ENCODE measurements at places on chromosomes 1 and 21. TPM values are rescaled to one million over a fixed set of nuclear protein-coding genes. Genes with fewer than 3 reads are reported as not detected.
A peak's percentile ranks its signal among the peaks of the same experiment; 100 is the strongest.

DNA sequence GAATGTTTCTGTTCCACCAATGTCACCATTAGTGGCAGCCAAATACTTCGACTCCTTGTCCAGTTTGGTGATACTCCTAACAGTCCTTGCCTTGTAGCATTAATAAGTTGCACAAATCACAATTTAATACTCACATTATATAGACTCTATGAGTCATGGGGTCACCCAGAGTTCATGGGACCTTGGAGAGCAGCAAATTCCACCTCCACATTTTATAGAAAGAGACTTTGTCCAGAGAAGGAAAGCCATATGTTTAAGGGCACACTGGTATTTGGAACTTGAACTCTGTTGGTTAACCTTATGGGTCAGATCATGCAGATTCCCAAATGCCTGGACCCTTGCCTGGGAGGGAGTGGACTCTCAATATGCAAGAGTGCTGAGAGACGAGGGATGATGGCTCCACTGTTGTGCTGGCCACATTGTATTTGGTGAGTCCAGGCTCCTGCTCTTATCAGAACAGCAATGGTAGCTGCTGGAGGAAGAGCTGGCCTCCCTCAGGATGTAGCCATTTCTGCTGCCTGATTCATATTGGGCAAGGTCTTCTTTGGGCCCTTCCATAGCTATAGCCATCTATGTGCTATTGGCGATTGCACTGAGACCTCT lies 30.6 kb downstream of the DNAJC6 start:
- no peak for DNase-seq

DNA sequence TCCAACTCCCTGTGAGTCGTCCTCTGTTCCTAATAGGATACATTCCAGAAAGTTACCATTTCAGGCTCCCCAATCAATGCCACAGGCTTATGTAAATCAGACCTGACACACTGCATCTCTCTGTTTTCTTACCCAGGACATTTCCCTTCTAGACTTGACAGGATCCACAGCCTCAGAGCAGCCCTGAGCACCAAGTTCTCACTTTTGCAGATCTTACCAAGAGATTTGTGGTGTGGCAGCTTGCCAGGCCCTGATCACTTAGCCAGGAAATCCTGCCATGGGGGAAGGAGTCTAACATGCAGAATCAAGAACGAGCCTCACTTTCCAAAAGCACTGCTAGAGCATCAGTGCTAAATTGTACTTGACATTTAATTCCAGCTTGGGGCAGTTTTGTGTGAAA lies 202.9 kb downstream of the TBX15 start:
- peak; percentile 48 for DNase-seq

Gene CLIC4
- 548 TPM for total RNA-seq

DNA sequence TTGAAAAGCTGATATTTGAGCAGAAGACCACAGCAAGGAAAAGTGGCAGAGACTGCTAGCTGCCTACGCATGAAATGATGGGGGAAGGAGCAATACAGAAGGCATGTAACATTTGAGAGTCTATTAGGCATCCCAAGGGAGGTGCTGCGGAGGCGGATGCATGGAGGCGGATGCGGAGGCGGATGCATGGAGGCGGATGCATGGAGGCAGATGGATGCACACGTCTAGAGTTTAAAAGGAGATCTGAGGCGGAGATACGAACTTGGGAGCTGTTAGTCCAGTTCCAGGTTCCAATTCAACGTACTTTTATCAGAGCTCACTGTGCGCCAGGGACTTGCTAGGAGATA lies 744 bp upstream of the DDX20 start:
- peak; percentile 36 for DNase-seq

Gene LCE1D
- total RNA-seq = not detected

- no peak for DNase-seq
Measured at GRCh38 chr1:220906561-220907334, 27.5 kb downstream of the HLX start.

GRCh38 chr1:214017191-214017982 lies 29.6 kb downstream of the PROX1 start:
- no peak for DNase-seq

Gene OR4F29
- total RNA-seq = not detected

DNA sequence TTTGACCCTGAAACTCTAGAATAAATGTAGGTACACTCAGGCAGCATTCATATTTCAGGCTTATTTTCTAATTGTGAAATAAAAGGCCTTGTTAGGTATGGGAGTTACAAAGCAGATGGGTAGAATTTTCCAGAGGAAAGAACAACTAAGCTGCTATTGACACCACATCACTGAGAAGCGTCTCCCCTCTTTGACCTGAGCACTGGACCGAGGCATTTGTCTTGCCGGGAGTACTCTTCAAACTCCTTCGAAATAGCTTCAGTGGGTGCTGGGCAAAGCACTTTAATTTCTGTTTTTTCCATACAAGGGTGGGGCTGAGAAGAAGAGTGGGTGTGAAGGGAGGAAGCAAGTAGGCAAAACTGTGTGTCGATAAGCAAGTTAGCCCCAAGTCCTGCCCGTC lies 36.4 kb downstream of the ABCA4 start:
- DNase-seq = no peak

- no peak for DNase-seq
Measured at GRCh38 chr1:23854568-23854967, 13.5 kb downstream of the FUCA1 start.

Gene TEKT2
- not detected for total RNA-seq

Gene CD164L2
- not detected for total RNA-seq

Gene LCE1E
- total RNA-seq = not detected

DNA sequence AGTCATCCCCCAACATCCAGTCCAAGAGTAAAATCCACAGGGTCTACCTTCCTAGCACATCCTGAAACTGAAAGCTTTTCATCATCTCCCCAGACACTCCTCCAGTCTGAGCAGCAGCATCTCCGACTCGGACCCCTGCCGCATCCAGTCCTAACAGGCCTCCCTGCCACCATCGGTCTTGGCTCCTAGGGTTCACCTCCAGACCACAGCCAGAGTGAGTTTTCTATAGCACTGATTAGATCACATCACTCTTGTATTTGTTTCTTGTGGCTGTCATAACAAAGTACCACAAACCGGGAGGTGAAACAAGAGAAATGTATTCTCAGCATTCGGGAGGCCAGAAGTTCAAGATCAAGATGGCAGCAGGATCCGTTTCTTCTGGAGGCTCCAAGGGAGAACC lies 187.8 kb downstream of the TOMM20 start:
- DNase-seq = no peak

DNA sequence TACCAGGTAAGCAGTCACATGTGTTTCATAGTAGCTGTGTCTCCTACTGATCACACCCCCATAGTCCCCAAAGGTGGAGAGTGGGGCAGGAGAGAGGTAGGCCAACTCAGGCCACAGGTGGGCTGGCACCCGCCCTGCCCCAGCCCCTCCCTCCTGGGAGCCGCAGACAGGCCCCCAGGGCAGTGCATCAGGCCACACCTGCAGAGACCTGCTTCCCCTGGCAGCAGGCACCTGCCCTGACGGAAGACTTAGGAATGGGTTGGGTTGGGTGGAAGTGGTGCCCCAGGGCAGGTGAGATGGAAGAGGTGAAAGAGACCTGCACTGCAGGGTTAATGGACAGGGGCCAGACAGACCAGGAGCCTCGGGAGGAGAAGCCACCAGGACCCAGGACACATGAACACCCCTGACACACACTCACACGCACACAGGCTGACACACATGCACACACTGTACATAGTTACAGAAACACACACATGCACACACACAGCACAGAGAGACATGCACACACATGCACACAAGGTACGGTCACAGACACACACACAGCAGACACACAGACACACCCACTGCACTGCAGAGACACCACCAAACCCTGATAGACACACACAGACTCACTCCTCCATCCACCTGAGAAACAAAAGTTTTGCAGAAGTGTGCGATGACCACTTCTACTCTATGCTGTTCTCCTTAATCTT lies 1.7 kb upstream of the COL18A1 start:
- DNase-seq = no peak

GRCh38 chr1:4916610-4917009 lies 262.2 kb downstream of the AJAP1 start:
- no peak for DNase-seq

DNA sequence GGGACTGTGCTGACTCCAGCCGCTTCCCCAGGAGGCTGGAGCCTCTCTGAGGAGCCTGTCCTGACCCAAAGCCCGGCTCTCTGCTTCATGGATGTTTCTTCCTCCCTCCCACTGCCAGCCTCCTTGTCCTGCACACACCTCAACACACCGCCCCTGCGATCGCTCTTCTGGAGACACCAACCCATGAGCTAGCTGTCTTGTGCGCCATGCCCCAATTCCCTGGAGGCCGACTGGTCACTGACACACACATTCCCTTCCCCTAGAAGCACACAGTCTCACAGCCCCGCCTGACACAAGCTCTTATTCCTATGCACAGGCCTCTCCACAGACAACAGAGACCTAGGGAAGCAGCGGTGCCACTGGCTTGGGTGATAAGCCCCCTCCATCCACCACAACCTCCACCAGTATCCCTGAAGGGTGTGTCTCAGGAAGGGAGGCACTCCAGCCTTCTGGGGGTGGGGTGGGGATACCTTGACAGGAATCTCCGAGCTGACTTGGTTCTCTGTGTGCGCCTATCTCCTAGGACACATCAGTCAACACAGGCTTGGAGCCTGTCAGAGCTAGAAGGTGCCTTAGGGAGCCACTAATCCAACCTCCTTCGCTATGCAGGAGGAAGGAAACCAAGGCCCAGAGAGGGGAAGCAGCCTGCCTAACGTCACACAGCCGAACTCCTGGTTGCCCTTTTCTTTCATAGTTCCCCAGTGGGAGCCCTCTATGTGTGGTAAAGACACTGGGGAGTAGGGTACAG lies 31.1 kb downstream of the AHDC1 start:
- DNase-seq = no peak

Gene VWA5B1
- not detected for total RNA-seq

GRCh38 chr21:44000360-44000759 lies 11.7 kb upstream of the TRAPPC10 start:
- DNase-seq = no peak

- DNase-seq = no peak
Measured at GRCh38 chr1:8493916-8494540, 176.1 kb downstream of the SLC45A1 start.

DNA sequence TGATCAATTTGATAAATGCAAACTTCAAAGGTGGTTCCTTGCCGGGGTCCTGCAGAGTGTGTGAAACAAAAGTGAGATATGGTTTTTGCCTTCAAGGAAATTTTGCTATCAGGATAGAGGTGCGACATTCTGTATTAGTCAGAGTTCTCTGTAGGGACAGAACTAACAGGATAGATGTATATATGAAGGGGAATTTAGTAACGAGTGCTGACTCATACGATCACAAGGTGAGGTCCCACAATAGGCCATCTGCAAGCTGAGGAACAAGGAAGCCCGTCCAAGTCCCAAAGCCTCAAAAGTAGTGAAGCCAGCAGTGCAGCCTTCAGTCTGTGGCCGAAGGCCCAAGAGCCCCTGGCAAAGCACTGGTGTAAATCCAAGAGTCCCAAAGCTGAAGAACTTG lies 157.0 kb downstream of the RYR2 start:
- no peak for DNase-seq

DNA sequence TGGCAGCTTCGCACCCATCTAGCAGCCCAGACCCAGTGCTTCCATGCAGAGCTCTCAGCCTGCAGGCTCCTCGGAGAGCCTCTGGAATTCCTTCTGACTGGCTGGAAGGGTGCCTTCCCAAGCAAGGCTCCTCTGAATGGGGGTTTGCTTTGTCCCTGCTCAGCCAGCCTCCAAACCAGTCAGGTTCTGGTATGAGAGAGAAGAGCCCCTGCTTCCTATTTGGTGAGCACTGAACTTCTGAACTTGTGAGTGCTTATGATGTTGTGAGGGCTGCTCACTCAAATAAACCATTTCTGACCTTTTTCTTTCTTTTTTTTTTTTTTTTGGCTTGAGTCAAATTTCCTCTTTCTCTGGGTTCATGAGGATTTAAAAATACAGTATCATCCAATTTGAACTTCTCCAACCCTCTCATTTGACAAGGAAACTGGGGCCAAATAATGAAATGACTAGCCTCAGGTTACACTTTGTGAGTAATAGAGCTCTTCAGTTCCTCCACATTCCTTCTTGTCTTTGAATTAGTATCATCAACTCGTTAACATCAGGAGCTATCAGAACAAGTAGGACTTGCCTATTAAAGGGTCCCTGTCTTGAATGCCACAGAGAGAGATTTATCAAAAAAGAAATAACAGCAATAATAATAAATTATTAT lies 39.6 kb downstream of the GFI1 start:
- no peak for DNase-seq

DNA sequence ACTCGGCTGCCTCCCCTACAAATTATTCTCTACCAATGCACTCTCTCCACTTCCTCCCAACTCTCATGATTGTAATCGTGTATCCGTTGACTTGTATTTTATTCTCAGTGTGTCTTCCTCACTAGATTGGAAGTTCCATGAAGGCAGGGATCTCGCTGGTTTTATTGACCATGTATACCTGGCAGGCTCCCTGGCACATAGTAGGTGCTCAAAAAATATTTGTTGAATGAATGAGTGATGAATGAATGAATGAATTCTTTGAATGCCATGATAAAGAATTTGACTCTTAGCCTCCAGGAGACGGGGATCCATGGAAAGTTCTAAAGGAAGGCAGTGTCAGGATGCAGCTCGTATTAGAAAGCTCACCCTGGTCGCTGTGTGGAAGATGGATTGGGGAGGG lies 28.8 kb upstream of the WASF2 start:
- no peak for DNase-seq

DNA sequence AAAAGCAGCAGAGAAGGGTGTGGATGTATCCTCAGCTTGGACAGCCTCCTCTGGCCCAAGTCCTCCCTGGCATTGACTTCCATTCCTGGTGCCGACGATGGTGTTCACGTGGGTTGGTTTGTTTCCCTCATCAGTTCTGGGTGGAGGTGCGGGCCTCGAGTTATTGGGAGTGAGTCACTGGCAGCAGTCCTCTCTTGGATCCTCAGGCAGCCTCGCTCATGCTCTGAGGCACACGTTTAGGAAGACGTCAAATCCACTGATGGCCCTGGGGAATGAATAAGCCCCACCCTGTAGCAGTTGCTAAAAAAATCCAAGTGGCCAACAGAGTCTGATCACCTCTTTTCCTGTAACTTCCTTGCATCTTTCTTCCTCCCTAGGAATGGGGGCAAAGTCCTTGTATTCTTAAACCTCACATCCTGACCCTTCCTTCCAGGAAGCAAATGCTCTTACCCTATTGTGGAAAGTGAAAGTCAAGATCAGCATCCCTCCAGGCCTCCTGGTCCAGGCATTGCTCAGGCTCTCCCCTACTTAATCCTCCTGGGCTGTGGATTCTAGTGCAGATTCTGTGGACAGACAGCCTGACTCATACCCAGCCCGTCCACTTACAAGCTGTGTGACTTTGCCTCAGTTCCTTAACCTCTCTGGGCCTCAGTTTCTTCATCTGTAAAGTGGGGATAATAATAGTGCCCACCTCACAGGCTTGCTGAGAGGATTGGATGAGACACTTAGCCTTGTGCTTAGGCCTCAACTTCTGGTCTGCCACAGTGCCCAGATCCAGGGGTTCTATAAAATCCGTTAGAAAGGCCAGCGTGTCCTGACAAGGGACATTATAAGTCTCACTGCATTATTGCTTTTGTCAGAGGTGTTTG lies 111.1 kb downstream of the TLR5 start:
- DNase-seq = peak; percentile 57

DNA sequence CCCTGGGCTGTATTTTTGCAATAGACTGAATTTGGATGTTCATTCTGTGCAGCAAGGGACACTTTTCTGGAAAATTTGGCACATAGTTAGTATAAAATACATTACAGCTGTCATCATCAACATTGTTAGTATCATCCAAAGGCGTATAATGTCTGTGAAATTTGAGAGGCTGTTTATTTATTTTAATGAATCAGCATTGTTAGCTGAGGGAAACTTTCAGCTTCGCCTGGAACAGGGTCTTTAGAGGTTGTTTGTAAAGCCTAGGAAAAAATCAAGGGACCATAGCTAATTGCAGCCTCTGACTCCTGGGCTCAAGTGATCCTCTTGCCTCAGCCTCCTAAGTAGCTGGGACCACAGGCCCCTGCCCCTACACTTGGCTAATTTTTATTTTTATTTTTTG lies 106.8 kb upstream of the USP24 start:
- DNase-seq = no peak

Data from tibial nerve (tissue), 4 donors.